ENCODE measurements at places on chromosomes 16 and 17.

DNA sequence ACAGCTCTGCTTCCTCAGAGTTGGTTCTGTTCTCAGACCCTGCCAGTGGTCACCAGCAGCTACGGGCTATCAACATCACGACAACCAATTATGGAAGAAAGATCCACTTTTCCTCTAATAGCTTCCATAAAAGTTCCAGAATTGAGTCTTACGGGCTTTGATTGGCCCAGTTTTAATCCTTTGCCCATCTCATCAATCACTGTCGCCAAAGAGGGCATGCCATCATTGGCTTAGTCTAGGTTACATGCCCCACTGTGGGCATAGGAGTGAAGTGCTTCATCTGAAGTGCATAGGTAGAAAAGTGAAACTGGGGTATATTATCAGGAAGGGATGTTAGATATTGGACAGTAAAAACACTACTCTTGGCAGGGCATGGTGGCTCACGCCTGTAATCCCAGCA is 76.6 kb upstream of the DHX40 start:
- no peak for DNase-seq

DNA sequence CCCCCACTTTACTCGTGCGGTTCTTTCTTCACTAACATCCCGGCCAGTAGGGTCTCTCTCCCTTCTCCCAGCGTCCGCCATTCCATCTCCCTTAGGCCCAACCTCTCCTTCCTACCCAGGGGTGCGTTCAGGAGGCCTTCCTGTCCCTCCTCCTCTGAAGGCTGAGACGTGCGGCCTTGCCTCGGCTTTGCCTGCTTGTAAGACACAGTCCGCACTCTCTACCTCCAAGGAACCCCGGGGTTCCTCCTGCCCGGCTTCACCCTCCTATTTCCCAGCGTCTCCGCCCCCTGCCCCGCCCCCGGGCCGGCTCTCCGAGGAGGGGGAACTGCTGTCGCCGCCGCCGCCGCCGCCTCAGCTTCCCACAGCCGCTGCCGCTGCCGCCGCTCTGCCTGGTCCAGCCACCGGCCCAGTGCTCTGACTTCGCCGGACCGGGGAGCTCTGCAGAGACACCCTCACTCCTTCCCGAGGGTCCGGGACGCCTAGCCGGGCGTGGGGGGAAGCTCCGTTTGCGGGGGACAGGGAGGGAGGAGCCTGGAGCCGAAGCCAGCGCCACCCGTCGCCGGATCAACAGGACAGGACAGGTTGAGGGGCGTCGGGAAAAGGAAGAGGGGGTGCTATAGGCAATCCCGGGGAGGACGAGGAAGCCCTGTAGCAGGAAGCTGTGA is 1.2 kb upstream of the FGF11 start:
- DNase-seq, result peak; percentile 33

GRCh38 chr16:86200722-86201121 is 301.8 kb downstream of the IRF8 start:
- no peak for DNase-seq

- DNase-seq, result peak; percentile 57
These were observed 11.2 kb upstream of the ACSF2 start for GRCh38 chr17:50414808-50415207.

DNA sequence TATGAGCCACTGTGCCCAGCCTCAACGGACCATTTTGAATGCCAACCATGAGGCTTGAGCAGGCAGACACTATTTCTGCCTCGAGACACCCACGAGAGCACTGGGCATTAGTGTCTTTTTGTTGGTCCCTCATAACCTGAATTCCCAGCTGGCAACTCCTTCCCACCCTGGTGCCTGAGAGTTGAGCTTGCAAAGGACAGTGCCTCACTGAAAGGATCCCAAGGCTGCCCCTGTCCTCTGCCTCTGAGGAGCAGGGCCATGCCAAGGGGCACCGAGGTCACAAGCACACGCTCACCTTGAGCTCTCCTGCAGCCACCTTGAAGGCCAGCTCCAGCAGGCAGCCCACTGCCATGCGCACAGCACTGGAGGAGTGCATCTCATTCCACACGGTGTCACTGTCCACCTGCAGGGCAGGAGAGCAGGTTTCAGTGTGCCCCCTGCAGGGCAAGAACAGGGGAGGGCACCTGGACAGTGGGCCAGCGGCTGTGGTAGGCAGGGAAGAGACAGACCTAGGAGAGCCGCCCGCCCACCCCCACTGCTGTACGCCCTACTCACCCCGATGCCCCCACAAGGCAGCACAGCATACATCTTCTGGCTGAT is 12.8 kb downstream of the G6PC3 start:
- DNase-seq, result peak; percentile 47

DNA sequence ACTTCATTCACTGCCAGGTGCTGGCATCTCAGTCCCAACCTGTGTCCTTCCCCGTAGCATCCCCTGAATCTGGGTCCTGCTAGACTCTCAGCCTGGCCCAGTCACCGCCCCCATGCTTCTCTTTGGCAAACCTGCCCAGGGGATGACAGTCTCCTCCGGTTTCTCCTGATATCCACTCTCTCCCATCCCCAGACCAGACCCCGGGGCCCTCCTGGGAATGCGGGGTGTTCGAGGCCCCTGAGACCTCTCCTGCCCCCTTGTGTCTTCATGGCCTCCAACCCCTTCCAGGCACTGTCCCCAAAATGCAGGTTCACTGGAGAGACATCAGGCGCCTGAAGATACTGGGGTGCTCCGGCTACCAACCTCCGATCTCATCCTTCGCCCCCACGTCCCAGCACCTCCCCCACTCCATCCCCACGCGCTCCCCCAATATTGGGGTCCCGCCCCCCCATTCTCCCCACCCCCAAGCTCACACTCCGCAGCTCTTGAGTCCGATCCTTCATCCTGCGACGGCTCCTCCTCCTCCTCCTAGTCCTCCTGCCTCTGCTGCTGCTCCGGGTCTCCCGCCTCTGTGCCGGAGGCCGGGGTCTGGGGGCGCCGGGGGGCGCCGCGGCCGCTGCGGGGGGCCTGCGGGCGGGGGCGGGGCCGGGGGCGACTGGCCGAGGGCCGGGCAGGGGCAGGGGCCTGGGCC is 399 bp downstream of the STX1B start:
- DNase-seq, result no peak

GRCh38 chr16:16167927-16168326 is 55.4 kb downstream of the ABCC6 start:
- DNase-seq, result no peak

DNA sequence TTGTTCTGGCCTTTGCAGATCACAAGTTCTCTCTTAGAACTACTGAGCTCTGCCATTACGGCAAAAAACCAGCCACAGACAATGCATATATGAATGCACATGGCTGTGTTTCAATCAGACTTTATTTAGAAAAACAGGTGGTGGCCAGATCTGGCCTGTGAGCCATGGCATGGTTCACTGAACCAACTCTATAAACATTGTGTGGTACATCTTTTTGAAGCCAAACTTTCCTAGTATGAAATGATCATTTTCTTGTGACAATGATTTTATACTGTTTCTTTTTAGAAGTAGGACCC is 65.9 kb upstream of the AMZ2 start:
- no peak for DNase-seq

GRCh38 chr16:19939553-19939952 is 54.9 kb upstream of the GPRC5B start:
- DNase-seq, result no peak

- DNase-seq, result peak; percentile 18
These were observed 93.6 kb upstream of the CIBAR2 start for GRCh38 chr16:85205747-85206471.

- DNase-seq, result no peak
These were observed 142.9 kb upstream of the NUDT7 start for GRCh38 chr16:77579351-77579891.

GRCh38 chr17:8021565-8022359 is 17.1 kb upstream of the ALOX15B start:
- peak; percentile 27 for DNase-seq

DNA sequence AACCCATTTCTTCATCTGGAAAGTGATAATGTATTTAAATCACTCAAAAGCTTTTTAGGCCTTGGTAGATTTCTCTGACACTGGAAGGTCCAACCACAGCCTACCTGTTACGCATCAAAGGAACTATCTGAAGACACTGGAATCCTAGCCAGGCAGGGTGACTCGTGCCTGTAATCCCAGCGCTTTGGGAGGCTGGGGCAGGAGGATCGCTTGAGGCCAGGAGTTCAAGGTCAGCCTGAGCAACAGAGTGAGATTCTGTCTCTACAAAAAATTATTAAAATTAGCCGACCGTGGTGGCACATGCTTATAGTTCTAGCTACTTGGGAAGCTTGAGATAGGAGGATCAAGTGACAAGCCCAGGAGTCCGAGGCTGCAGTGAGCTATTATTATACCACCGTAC is 18.4 kb upstream of the G6PC1 start:
- DNase-seq, result no peak

DNA sequence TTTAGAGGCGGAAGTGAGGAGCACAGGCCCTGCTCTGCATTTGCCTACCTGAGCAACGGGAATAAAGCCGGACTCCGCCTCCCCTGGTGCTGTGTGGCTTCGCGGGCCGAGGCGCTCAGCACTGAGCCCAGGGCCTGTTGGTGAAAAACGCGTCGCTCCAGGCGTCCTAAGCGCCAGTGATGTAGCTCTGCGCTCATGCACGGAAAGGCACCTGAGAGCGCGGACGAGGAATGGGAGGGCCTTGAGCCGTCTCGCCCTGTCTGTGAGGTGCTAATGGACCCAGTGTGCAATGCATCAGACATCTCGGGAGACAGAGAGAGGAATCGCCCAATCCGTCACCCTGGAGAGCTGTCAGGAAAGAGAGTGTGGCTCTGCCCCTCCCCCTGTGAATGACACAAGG is 17.2 kb upstream of the ATP2A3 start:
- no peak for DNase-seq

DNA sequence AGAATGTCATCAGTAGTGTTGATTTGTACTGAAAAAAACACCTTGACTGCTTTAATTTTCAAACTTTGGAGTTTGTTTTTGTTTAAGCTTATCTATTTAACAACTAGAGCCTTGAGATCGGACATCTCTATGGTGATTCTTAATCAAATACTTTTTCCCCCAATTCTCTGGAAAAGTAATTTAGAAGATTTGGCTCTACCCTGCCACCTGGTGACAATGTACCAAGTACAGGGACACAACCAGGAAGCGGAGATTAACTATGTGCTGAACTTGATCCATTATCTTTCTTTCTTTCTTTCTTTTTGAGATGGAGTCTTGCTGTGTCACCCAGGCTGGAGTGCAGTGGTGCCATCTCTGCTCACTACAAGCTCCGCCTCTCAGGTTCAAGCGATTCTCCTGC is 30.8 kb downstream of the USP43 start:
- DNase-seq, result peak; percentile 15

- DNase-seq, result no peak
These were observed 245.9 kb downstream of the FTO start for GRCh38 chr16:53949715-53950410.

DNA sequence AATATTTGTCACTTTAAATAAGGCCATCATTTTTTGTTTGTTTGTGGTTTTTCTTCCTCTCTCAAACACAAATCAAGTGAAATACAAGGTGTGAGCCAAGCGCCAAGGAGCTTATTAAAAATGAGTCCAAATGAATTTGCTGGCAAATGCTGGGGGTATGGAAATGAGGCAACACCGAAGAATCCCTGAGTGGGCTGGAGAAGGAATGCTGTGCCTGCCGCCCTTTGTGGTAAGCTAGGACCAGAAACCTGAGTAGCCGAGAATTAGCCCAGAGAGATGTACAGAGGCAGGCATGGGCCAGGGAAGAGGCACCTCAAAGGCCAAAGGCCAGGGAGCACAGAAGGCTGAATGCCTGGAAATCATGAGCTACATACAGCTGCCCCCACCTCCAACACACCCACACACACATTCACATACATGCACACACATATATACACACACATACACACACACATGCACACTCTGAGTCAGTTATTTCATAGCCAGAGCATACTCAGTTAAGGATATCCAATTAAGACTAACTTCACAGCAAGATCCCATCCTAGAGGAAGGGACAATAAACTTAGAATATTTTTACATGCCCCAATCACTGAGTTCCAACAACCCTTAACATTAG is 266.1 kb upstream of the DYNLRB2 start:
- DNase-seq, result peak; percentile 89

- no peak for DNase-seq
These were observed 24.2 kb upstream of the SSTR2 start for GRCh38 chr17:73140566-73140965.

- DNase-seq, result no peak
These were observed 4.4 kb upstream of the HIC1 start for GRCh38 chr17:2050300-2051060.

- no peak for DNase-seq
These were observed 320.7 kb downstream of the SEC14L1 start for GRCh38 chr17:77461277-77462057.

- no peak for DNase-seq
These were observed 164.0 kb downstream of the XYLT1 start for GRCh38 chr16:17306745-17307144.

DNA sequence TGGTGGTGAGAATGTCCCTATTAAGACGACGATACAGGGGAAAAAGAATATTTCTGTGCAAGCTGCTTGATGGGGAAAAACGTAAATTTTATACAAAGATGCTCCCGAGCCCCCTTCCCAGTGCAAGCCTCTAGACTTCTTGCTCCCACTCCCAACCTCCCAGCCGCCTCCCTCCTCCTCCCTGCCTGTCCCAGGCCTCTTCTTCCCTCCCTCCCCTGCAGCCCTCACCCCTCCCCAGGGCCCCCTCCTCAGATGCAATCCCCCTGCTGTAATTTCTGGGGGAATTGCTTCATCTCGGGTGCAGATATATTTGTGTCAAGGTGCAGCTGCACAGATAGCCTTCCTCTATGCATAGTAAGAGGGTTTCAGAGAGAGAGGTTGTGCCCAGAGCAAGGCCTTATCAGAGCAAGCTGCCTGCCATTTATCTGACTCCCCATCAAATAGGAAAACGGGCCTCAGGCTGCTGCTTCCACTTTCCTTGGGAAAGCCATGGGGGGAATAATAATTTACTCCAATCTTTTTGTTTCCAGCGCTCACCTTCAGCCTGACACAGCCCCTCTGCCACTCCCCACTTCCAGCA is 47.4 kb upstream of the LHX1 start:
- no peak for DNase-seq

DNA sequence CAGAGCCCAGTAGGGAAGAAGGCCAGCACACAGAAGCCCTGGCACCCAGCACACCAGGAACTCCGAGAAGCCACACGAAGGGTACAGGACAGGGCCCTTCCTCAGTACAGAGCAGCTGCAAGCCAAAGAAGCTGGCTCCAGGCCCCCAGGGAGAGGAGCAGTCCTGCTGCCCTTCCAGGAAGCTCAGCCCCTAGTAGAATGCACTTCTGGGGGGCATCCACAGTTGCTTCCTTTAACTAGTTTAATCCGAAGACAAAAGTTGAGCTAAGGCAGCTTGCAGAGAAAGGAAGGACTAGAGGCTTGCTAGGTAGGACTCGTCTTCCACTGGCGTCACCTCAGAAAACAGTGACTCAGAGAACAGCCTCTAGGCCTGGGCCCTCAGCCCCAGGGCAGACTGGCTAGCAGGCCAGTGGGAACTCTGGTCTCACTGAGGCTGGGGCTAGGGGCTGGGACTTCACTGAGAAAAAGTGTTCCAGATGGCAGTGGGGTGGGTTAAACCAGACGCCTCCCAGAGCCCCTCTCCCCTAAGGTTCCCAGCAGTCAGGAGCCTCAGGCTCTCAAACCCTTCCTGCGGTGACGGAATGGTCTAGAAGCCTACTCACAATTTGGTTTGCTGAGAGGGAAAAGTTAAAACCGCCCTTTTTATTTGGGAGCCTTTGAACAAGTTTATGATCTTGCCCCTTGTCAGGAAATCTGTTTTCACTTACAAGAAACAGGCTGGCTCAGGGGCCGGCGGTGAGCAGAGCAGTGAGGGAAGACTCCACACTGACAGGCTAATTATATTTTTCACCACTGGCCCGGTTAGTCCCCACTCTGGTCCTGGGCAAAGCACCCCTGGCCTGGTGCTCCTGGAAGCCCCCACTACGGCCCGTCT is 41.4 kb downstream of the ACTG1 start:
- DNase-seq, result peak; percentile 29
